ENCODE measurements at places on chromosomes 12 and 14.
A peak's percentile ranks its signal among the peaks of the same experiment; 100 is the strongest.

GRCh38 chr14:28502517-28502916 is 264.1 kb upstream of the FOXG1 start:
- DNase-seq, result no peak

DNA sequence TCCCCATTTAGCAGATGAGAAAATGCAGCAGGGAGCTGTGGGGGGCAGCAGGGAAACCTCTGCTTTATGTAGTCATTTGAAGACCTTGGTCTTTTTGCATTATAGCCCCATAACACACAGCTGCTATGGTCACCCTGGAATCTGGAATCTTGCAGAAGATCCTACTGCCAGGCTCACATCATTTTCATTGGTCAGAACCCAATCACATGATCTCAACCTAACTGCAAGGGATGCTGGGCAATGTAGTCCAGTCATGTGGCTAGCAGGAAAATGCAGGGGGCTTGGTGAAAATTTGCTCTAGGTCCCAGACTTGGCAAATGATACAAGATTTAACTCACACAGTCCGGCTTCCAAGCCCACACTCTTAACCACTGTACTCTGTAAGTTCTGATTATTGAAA is 1028.7 kb downstream of the AACS start:
- DNase-seq, result no peak

- DNase-seq, result no peak
Observed at GRCh38 chr12:123522164-123522563, 11.4 kb downstream of the RILPL1 start.

- no peak for DNase-seq
Observed at GRCh38 chr14:38209572-38210557, 2.2 kb downstream of the SSTR1 start.

DNA sequence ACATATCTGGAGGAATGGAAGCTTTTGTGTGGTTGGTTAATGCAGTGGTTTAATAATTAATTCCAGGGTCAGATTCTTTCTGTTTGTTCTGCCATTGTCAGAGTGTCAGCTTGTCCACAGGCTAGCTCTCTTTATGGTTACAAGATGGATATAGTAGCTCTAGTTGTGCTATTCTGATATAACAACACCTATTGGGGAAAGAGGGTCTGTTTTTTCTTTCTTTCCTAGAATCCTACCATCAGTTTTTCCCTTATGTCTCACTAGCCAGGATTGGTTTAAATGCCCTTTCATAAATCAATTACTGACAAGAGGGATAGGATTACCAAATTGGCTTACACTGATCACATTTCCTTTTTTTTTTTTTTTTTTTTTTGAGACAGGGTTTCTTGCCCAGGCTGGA is 27.8 kb downstream of the CNOT2 start:
- DNase-seq, result no peak

DNA sequence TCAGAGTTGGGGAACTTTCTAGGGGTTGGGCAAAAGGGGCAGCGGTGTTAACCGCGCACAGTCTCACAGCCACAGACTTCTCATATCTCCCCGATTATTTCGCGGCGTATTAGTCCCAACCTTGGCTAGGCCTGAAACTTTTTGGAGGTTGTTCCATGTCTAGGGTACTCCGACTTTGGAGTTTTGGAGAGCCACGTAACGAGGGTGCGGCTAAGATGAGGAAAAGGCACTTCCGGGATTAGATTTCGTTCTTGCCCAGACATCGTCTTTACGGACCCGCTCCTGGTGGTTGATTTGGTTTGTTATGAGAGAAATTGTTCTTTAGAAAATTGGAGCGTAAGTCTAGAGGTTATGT is 513 bp downstream of the CCNK start:
- no peak for DNase-seq

DNA sequence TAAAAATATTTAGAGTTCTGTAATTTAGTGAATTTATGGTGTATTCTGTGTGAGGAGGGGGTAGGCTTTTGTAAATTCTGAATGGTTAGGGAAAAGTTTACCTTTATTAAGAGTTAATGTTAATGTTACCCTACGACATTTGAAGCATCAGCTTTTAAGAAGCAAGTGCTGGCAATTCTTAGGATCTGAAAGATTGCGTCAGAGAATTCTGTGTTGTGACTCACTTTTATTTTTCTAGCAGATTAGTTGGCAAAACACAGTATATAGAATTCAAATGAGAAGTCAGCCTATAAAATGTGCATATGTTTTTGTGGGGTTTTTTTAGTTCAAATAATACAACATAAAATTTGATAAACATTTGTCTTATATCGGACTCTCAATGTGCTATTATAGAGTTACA is 97.6 kb downstream of the RAD52 start:
- no peak for DNase-seq

DNA sequence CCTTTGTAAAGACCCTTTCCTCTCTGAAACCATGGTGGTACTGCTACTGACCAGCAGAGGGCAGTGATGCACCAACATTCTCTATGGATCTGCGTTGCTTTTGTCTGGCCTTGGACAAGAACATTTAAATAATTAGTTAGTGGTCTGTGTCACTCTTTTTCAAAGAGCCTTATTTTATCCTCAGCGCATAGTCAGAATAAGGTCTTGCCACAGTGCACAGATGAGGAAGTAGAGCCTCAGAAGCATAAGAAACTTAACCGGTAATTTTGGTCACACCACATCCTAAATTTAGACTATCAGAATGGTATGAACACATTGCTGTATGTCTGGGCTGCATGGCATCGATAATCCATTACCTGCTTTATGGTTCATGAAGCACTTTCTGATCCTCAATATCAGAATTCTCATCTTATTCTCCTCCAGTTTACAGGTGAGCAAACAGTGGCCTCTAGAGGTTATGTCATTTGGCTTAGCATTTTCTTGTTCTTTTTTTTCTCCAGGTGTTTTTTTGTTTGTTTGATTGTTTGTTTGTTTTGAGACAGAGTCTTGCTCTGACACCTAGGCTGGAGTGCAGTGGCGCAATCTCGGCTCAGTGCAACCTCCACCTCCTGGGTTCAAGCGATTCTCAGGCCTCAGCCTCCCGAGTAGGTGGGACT is 23.7 kb upstream of the IFT81 start:
- peak; percentile 73 for DNase-seq

- DNase-seq, result no peak
Observed at GRCh38 chr12:71303199-71303598, 136.4 kb upstream of the LGR5 start.

DNA sequence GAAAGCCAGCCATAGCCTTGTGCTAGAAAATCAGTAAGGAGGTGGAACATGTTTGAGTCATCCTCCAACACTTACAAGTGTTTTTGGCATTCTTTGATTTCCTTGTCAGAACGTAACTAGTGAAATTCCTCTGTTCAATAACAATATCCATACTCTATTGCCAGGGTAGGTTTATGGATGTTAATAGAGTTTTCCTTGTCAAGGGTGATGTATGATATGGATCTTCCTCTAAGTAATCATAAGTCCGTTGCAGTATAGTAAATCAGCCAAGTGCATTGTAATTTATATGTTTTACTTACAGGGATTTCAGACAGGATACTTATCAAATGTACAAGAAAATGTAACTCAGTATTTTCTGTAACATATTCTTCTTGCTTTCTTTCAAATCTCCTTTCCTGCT is 19.4 kb downstream of the NAV3 start:
- no peak for DNase-seq

DNA sequence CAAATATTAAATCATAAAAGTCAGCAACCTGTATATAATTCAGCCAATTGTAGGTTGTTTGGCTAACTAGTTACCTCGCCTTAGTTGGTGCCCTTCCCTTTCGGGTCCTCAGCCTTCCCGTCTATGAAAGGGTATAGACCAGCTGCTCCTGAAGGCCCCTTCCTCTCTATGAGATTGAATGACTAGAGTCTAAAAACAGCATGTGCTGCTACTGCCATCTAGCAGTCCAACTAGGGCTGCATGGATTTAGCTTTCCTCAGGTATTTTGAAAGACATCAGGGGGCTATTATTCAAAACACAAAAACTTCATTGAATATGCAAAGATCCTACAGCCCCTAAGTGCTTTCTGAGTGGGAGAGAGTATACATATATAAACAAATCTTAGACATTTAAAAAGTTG is 37.0 kb upstream of the TMEM263 start:
- DNase-seq, result no peak

DNA sequence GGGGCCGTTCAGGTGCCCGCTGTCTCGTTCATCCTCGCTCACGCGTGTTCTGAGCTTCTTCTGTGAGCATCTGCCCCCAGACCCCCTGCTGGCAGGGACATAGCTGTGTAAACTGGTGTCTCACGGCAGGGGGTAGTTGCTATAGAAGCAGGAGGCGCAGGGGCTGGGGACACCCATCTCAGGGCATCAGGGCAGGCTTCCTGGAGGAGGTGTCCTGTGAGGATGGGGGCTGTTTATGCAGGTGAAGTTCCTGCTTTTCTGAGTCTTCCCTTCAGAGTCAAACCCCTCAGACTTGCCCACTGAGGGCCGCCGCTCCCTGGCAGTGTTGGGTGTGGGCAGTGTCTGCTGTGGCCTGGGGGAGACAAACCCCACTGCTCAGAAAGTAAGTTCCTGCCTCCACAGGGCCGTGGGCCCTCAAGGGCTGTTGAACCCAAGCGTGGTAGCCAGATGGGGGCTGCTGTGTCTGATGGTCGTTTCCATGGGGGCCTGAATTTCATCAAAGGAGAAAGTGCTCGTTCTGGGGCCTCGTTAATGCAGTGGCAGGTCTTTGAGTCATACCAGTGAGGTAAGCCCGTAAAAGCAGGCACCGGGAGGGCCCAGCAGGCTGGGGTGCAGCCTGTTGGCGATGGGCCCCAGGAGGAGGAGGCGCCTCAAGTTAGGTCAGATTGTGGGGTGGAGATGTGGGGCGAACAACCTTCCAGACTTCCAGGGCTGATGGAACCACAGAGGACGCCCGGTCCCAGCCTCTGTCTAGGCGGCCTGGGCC is 23.4 kb downstream of the KIF26A start:
- DNase-seq, result no peak

- DNase-seq, result peak; percentile 72
Observed at GRCh38 chr12:4140581-4141301, 132.8 kb upstream of the CCND2 start.

- no peak for DNase-seq
Observed at GRCh38 chr12:68368327-68368726, 36.2 kb upstream of the MDM1 start.

DNA sequence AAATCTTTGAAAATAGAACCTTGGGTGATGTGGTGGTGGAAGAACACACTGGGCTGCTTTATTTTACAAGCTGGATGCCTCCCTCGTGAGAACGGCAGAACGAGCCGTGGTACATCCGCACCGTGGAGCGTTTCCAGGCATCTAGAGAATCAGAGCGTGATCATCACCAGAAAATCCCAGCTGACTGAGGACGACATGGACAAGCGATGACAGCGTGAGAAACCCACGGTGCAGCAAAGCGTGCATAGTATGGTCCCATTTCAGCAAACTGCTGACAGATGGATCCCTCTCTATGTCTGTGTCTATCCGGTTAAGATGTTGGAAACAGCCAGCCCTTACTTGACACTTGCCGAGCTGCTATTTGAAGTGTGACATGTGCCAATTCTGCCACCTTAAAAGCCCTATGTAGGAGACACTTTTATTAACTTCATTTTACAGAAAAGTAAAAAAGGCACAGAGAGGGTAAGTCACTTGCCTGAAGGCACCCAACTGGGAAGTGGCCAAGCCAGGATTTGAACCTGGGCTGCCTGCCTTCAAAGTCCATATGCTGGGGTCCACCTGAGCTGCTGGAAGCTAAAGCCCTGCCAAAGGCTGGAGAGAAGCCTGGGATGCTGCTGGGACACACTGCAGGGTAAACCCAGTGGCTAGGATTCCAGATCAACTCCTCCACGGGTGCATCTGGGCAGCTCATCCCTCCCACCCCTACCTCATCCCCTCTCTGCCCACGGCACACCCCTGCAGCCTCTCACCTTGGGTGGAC is 14.9 kb downstream of the SCARB1 start:
- DNase-seq, result no peak

GRCh38 chr12:76426160-76426559 is 77.9 kb upstream of the BBS10 start:
- no peak for DNase-seq

DNA sequence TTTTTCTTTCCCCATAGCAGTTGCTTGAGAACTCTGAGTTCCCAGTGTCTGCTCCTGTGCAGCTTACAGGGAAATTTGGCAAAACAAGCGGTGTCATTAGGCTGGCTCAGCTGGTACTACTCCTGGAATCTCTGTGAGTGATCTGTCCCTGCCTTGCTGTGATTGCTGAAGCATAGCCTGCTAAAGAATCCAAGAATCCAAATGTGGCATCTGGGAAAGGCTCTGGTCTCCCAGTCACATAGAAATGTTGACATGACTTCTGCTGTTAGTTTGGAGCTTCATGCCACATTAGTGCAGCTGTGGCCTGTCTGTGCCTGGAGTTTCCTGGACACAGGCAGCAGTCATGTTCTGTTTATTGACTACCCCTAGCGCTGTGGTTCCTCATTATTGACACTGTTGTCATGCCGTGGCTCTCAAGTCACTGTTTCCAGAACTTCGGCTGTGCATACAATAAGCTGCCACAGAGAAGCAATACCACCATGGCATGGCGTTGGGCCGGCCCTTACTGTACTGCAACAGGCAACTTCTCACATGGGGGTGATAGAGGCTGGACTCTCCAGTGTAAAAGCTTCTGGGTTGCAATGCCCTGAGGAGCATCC is 166.8 kb downstream of the MYRFL start:
- DNase-seq, result peak; percentile 66

GRCh38 chr12:49689785-49690184 is 17.4 kb downstream of the FMNL3 start:
- DNase-seq, result no peak

- DNase-seq, result no peak
Observed at GRCh38 chr14:50533241-50533705, 904 bp upstream of the MAP4K5 start.

DNA sequence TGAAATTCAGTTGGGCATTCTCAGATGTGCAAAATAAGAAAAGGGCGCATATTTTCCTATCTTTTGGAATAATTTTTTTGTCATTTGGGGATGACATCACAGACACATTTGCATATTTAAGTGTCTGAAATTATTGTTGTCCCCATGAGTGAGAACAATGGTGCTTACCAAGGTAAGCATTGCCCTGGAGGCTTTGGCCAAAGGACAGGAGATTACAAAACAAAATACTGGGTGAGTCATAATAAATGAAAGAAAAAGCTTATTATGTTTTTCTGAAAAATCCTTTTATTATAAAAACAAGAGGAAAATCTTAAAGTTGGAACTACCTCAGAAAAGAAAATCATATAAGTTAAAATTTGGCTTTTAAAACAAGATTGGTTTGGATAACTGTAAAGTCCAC is 254.9 kb downstream of the BTG1 start:
- DNase-seq, result no peak

Measured in right hindlimb (tissue), 1 donor.